Sigmoid colon (tissue), 7 donors: ENCODE measurements at places on chromosomes 16 and 17. TPM values are rescaled to one million over a fixed set of nuclear protein-coding genes. Genes with fewer than 3 reads are reported as not detected.

DNA sequence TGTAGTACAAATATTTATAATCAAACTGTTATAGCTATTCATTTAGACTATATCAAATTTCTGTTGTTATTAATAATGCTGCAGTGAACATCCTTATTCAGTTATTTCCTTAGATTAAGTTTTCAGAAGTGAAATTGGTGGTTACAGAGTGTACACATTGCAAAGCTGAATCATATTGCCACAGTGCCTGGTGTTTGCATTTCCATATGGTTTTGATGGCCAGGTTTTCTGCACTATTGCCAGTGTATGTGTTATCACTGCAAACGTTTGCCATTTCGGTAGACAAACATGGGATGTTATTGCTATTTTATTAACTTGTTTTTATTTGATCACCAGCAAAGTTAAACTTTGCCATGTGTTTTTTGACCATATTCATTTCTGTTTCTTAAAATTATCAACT is 259.4 kb downstream of the CDH13 start:
- no peak for DNase-seq

Gene DNAI2
- total RNA-seq, result not detected

- no peak for DNase-seq
Observed at GRCh38 chr16:9328411-9328810, 237.0 kb downstream of the HAPSTR1 start.

DNA sequence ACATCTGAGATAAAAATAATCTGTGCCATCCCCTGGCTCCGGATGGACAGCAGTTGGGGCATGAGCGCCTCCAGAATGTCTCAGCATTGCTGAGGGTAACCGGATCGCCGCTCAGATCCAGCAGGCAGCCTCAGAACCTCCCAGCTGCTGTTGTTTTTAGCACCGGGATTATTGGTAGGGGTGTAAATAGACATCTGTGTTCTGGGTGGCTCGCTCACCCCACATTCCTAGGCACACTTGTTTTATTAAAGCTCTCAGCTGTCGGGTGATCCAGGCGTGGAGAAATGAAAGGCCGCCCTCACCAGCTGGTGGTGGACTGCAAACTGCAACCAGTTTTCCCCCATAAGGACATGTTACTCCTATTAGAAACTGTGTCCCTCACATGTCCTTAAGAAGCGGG is 32.1 kb downstream of the MYH3 start:
- DNase-seq, result no peak

Gene CHRNE
- total RNA-seq, result 0.55 TPM

Gene SLC4A1
- total RNA-seq, result not detected

DNA sequence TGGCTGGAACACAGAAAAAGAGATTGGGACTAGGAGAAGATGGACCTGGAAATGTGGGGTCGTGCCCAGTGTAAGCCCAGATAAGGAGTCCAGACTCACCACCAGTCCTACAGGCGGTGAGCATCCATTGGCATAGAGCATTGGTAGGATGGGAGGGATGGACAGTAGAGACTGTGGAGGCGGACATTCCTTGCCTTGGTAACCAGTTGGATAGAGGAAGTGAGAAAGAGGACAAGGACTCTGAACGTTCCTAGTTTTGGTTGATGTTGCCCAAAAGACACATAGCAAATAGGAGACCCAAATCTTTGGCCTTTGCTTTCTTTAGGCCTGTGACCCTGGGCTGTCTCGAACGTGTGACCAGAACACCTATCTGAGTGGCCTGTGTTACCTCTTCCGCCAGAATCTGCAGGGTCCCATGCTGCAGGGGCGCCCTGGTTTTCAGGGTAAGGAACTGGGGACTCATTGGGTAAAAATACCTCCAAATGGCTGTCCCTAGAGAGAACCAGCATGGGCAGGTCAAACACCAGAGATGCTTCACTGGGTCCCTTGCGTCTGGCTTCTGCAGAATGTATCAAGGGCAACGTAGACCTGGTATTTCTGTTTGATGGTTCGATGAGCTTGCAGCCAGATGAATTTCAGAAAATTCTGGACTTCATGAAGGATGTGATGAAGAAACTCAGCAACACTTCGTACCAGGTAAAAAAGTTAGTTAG is 6.4 kb downstream of the ITGAL start:
- DNase-seq, result no peak

DNA sequence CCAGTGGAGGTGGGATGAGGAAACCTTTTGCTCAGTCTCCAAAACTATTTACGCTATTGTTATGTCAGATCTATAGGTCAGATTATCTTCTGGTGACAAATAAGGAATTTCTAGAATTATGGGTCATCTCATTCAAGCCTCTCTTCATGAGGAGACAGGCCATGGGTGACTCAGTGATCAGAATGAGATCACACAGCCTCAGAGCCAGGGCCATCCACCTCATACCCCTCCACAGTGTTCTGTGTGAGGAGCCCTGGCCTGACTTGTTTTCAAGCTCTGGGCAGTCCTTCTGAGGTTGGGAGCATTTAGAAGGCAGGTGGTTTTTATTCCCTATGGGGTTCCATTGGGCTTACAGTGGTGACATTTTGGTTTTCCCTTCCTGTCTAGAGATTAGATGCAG is 26.5 kb downstream of the YPEL2 start:
- no peak for DNase-seq

DNA sequence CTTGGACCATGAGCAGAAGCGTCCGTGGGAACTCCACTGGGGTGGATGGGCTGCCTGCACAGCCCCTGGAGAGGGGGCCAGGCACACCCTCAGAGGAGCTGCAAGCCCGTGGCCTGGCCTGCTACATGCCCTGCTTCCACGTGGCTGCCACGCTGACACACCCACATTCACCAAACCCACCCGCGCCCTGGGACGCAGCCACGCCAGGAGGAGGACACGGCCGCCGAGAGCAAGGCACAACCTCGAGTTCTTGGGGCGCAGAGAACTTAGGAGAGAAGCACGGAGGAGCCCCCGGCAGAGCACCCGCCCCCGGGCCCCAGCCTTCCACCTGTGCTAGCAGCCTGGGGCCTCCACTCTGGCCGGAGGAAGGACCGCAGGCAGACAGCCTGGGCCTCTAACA is 18.8 kb downstream of the CASKIN1 start:
- no peak for DNase-seq

DNA sequence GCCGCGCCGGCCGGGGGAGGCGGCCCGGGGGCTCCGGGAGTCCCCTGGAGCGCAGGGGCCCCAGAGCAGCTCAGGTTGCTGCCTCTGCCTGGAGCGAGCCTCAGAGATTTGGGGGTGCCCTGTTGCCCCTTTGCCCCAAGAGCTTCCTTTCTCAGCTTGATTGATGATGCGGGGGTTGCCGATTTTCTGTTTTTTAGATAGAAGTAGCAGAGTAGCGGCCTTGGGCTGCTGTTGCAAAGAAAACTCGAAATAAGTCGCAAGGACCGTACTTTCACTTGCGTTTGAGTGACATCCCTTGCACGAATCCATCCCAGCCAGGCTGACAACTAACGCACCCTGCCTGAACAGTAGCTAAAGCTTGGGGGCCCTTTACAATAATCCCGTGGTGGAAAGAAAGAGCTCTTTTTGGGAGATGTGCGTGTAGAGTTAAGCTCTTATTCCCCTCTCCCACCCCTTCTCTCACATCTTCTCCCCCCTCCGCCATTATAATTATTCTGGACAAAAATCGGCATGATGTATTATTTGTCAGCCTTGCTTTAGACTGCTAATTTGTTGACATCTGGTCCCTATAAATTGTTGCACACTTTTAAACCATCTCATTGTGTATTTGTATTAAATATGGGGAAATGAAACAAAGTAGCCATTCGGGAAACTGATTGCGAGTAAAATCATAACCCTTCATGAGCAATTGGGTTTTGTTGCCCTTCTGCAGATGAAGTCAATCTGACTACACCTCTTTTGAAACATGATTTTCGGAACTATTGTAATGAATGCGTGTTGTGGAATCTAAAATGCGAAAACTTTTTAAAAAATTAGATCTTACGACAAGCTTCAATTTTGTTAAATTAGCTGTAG is 873 bp downstream of the USP10 start:
- DNase-seq, result peak; percentile 62

Gene PYY
- total RNA-seq, result not detected

GRCh38 chr16:54822492-54822891 is 108.2 kb upstream of the IRX5 start:
- DNase-seq, result no peak

DNA sequence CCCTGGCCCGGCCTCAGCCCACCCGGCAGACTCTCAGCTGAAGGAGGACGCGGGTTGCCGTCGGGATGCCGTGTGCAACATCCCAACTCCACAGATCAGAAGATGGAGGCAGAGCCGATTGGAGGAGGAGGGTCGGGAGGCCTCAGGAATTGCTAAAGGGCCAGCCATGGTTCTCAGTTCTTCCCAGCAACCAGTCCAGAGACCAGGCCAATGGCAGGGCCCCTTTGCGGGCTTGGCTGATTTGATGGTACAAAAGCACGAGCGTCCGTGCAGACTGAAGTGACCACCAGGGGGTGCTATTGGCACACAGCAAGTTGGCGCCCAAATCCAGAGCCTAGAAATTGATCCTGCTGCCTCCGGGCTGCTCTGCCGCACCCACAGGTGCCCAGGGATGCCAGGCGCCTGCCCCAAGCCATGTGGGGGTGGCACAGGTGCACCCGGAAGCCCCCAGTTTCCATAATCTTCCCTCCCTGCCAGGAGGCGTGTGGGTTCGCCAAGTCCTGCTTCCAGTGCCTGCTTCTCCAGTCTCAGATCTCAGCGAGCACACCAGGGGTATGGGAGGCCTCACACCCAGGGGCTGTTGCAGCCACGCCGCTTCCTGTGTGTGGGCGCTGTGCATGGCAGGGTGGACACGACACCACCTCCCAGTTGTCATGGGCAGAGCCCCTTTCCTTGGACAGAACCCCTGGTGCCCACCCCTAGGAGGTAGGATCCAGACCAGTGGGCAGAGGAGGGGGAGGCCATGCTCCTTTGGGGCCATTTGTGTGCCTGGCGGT is 7.1 kb upstream of the TEX19 start:
- DNase-seq, result peak; percentile 92
